NCI-H2227 treated with DMSO at 0.1 percent for 48 hours (cell line): ENCODE measurements at places on chromosomes 6 and 20.
A peak's percentile ranks its signal among the peaks of the same experiment; 100 is the strongest.

DNA sequence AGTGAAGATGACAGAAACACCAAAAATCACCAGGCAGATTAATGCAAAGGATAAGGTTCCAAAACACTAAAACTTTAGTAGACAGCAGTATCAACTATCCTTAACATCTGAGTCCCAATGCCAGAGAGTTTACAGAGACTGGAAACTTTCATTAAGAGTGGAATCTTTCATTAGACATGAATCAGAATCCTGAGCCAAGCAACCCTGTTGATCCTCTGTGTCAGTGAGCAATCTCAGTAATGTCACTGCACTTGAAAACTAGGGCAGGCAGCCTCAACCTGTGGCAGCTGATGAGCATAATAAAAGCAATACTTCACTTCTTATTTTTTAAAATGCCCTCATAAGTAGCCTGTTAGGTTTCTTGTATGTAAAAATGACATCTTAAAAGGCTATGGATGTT, 252.8 kb upstream of the PLN start:
- no peak for DNase-seq

GRCh38 chr6:35391240-35391968, 49.0 kb downstream of the PPARD start:
- no peak for DNase-seq

DNA sequence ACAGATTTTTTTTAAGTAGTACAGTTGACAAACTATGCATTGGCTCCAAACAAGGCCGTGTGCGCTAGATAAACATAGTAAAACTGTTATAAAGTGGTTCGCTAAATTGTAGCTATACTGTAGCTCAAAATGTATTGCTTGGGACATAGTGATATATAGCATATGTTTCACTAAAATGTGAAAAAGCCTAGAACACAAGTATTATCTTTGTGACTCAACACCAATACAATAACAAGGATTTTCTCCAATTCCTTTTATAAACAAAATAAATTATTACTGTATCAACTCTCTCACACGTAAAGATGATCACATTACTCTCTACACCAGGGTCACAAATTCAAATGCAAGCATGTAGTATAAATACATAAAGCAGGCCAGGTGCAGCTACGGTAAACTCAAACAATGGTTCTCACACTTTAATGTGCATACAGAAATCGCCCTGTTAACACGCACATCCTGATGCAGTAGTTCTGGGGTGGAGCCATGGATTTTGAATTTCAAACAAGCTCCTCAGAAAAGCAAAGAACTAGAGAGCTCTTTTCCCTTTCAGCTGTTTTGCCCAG, 214.6 kb downstream of the GMDS start:
- no peak for DNase-seq

GRCh38 chr6:152018876-152019275, 211.4 kb downstream of the ESR1 start:
- no peak for DNase-seq

DNA sequence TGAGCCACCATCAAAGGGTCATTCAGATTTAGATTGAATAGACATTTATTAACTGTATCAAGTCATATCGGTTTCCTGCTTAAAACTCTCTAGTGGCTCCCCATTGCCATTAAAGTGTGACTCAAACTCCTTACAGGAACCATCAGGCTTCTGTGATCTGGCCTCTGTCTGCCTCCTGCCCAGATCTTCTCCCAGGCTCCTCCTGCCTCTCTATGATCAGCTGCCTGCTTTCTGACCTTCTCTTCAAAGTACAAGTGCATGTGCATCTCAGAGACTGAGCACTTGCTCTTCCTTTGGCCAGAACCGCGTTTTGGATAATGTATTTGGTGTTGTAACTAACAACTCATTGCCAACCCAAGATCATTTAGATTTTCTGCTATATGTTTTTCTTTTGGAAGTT, 52.7 kb downstream of the IL20RA start:
- DNase-seq = no peak

- no peak for DNase-seq
Measured at GRCh38 chr6:159098636-159099106, 53.9 kb upstream of the TAGAP start.

DNA sequence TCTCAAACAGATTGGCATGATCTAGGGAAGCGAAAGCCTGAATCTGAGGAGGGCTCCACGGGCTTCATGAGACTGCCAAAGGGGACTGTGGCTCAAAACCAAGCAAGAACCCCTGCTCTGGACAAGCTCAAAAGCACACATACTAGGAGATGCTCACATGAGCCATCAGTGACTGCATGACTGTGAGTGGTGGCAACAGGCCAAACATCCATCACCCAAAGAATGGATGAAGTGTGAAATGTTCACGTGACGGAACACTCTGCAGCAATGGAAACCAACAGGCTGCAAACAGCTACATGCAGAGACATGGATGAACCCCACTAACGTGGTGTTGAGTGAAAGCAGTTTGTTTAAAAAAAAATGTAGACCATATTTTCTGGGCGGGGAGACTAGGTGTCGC, 136.3 kb downstream of the PREX1 start:
- no peak for DNase-seq

GRCh38 chr6:43767553-43768505, 2.2 kb upstream of the VEGFA start:
- no peak for DNase-seq

DNA sequence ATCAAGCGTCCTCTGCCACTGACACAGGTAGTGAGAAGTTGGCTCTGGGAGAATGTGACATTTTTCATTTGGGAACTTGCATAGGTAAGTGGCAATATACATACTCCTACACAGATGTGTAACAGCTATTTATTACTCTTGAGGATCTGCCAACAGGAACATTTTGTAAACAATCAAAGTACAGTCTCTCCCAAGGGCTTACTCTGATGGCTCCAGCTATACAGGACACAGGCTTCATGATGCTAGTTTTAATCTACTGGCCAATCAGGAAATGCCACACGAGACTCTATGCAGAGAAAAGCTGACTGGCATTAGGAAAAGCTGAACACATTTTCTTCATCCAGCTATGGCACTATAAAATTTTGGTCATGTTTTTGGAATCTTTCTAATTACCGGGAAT, 57.8 kb downstream of the POPDC3 start:
- no peak for DNase-seq

DNA sequence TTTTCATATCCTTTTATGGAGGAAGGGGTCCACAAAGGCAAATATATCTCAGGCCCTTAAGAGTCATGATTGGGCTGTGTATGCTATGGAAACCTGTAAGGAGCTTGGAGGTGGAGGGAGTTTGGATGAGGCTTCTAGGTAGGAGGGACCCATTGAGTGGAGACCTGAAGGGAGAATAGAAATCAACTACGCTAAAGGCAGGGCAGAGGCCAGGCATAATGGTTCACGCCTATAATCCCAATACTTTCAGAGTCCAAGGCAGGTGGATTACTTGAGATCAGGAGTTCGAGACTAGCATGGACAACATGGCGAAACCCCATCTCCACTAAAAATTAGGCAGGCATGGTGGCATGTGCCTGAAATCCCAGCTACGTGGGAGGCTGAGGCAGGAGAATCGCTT, 34.4 kb upstream of the ZNF217 start:
- no peak for DNase-seq

DNA sequence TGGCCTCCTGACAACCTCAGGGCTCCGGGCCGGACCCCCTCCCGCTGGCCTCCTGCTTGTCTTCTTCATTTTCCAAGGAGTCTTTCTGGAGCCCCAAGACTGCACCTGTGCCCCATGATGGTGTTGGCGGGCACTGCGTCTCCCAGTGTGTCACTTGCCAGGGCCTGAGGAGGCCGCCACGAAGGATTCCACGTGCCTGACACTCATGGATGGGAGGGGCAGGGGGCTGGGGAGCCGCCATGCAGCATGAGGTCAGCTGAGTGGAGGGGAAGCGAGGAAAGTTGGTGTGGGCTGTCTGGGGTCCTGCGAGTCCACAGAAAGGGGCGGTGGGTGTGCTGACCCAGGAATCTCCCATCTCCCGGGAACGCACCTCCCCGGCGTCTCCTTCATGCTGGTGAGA, 165.7 kb downstream of the SMOC2 start:
- no peak for DNase-seq

GRCh38 chr6:25968769-25969168, 6.2 kb downstream of the TRIM38 start:
- DNase-seq = no peak

DNA sequence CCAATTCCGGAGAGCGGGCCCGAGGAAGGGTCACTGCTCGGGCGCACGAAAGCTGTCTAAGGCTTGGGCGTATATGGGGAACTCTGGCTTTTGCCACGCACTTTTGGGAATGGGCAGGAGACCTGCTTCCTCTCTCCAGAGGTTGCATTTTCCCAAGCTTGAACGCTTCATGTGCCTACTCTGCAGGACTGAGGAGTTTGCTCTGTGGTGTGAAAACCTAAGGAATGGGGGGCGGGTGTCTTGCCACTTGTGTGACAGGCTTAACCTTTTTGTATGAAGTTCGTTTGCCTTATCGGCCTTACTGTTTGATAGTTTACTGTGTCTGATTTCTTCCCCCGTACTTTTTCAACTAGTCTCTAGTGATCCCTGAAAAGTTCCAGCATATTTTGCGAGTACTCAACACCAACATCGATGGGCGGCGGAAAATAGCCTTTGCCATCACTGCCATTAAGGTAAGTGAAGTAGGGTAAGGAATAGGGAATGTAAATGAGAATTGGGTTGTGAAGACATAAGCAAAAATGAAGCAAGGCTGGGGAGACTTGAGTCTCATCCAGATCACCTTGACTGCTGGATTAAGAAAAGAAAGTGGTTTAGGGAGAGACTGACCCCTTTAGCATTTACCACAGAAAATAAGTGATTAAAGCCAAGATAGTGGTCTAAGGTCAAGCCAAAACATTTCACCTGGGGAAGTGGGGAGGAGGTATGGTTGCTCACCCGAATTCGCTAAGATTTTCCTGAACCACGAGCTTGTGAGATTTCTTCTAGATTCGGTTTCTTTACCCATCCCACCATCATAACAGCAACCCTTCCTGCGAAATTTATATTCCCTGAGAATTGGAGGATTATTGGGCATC, 627 bp downstream of the RPS18 start:
- no peak for DNase-seq

DNA sequence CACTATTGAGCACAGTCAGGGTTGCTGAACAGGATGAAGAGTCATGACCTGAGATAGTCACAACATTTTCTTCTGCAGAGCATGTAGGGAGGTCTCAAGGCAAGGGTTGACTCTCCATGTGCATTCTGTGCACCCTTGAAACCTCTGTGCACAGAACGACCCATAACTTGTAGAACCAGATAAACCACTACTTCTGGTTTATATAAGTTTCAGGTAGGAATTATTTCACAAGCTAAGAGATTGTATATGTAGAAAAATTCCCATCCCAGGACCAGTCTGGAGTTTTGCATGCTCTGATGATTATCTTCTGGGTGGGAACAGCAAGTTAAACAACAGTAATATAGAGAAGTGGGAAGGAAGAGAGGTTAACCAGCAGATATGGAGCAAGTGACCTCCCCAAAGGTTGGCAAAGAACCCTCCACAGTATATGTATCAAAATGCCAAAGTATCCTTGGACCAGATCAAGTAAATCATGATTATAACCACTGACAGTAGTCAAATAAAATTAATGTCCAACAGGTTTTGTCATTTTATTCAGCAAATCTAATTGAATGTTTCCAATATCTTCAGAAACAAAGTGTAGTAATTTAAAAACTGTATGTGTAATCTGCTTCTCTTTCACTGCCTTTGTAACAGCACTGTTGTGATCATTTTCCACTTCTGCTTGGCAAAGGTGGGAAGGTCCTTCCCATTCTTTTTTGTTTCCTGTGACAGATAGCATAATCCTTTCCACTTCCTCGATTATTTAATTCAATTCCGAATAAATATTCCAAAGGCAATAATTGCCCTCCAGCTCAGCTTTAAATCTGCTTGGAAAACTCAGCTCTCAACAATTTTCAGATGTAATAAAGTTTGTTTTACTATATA, 104.4 kb downstream of the SYNE1 start:
- DNase-seq = no peak

- DNase-seq = no peak
Measured at GRCh38 chr6:154298297-154298696, 58.3 kb downstream of the IPCEF1 start.

DNA sequence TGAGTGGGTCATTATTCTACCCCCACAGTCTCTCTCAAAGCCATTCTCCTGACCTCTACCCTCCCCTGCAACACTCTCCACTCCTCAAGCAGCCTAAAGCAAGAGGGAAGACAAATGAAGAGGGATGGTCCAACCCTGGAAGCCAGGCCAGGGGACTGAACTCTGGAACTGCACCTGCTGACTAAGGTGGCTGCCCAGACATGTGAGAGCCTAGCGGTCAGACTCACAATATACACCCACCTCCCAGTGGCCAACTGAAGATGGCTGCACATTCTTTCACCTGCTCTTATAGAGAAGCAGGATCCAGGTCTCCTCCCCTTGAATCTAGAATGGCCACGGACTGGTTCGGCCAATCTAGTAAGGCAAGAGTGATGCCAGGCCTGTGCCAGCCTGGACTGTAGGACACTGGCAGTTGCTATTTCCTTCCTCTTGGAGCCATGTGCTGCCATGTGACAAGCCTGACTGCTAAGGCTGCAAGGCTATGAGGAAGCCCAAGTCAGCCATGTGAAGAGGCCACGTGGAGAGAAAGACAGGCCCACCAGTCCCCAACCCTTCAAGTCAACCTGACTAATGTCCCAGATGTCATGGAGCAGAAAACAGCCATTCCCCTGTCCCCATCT, 31.8 kb downstream of the ACSS1 start:
- DNase-seq = no peak

GRCh38 chr6:90074161-90074850, 180.0 kb downstream of the GJA10 start:
- peak; percentile 10 for DNase-seq

- no peak for DNase-seq
Measured at GRCh38 chr6:155075930-155076695, 81.0 kb downstream of the TIAM2 start.

DNA sequence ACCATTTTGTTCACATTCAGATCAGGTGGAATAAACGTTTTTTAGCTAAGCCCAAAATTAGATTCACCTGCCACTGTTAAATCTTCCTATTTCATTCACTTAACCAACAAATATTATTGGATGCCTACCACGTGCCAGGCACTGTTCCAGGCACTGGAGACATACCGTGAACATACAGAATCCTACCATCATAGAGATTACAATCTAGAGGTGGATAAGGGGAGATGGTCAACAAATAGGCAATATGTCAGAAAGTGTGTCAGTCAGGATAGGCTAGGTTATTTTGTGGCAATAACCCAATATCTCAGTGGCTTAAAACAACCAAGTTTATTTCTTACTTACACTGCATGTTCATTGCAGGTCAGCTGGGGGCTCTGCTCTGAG, 58.7 kb upstream of the REV3L start:
- no peak for DNase-seq

- no peak for DNase-seq
Measured at GRCh38 chr6:132219901-132220300, 181.4 kb downstream of the MOXD1 start.

- DNase-seq = no peak
Measured at GRCh38 chr20:49701241-49701790, 12.4 kb downstream of the B4GALT5 start.

DNA sequence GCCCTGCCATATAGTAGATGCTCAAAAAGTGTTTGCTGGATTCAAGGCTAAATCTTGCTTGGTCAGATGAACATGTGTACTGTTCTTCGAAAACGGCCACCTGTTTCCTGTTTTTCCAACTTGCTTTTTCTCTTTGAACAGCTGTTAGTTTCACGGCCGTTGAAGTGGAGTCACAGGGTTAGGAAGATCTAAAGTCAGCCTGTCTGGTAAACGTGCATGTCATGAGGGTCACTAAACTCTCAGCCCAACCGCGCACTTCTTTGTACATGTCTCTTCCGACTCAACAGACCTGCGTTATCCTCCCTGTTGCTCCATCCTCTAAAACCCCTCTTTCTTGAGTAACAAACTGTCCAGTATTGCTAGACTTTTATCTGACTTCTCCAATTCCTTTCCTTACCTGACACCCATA, 93.2 kb upstream of the MAN1A1 start:
- no peak for DNase-seq

- DNase-seq = peak; percentile 65
Measured at GRCh38 chr6:37492991-37493660, 6.6 kb downstream of the CCDC167 start.
